ENCODE measurements at places on chromosomes 7 and 10. TPM values are rescaled to one million over a fixed set of nuclear protein-coding genes. Genes with fewer than 3 reads are reported as not detected.

The SRPK2 gene
- 57.4 TPM for total RNA-seq

The DOCK1 gene
- 86.0 TPM for total RNA-seq

The PNLIPRP1 gene
- total RNA-seq = not detected

The AZGP1 gene
- not detected for total RNA-seq

The HILPDA gene
- total RNA-seq = 19.0 TPM

The TIMM23B gene
- 17.6 TPM for total RNA-seq

The VWA2 gene
- total RNA-seq = 0.58 TPM

The RET gene
- total RNA-seq = 1.6 TPM

The SPAM1 gene
- total RNA-seq = not detected

The KIF11 gene
- 3.3 TPM for total RNA-seq

The SLC26A5 gene
- not detected for total RNA-seq

The SFRP5 gene
- not detected for total RNA-seq

The VIPR2 gene
- under 0.01 TPM for total RNA-seq

The EVX1 gene
- total RNA-seq = not detected

The SEC61A2 gene
- 5.0 TPM for total RNA-seq

The NME8 gene
- not detected for total RNA-seq

The GSAP gene
- total RNA-seq = 8.6 TPM

The AGAP5 gene
- 4.1 TPM for total RNA-seq

The ARHGEF35 gene
- total RNA-seq = 2.8 TPM

The FGFR2 gene
- 0.17 TPM for total RNA-seq

The NPC1L1 gene
- 0.17 TPM for total RNA-seq

The TMEM184A gene
- total RNA-seq = not detected

The ASAH2B gene
- total RNA-seq = 1.3 TPM

The CACNA2D1 gene
- 54.1 TPM for total RNA-seq

The DMBT1 gene
- under 0.01 TPM for total RNA-seq

The PSAP gene
- total RNA-seq = 1,900 TPM

The NPFFR1 gene
- total RNA-seq = not detected

The SLC29A3 gene
- total RNA-seq = 1.8 TPM

The ARHGEF5 gene
- total RNA-seq = 4.5 TPM

The ANXA7 gene
- 170 TPM for total RNA-seq

The OR2A7 gene
- total RNA-seq = 0.33 TPM

The SLC18A2 gene
- total RNA-seq = under 0.01 TPM

The SORBS1 gene
- total RNA-seq = 0.17 TPM

The ARL4A gene
- 32.7 TPM for total RNA-seq

The BMPER gene
- 11.2 TPM for total RNA-seq

The MPP7 gene
- 0.29 TPM for total RNA-seq

The IDI1 gene
- total RNA-seq = 109 TPM

The IGF2BP3 gene
- 35.1 TPM for total RNA-seq

The ZCCHC24 gene
- total RNA-seq = 48.3 TPM

The CPA2 gene
- not detected for total RNA-seq

The CTAGE8 gene
- total RNA-seq = not detected

The SPDYE11 gene
- under 0.01 TPM for total RNA-seq

The IFIT1B gene
- total RNA-seq = not detected

The STK17A gene
- total RNA-seq = 79.7 TPM

The HTR5A gene
- not detected for total RNA-seq

The PHKG1 gene
- total RNA-seq = 0.99 TPM

The EXOSC1 gene
- 41.9 TPM for total RNA-seq

The FAM25G gene
- not detected for total RNA-seq

The ZNF467 gene
- total RNA-seq = 0.73 TPM

The POU6F2 gene
- not detected for total RNA-seq
